ENCODE measurements at places on chromosomes 12 and 14. TPM values are rescaled to one million over a fixed set of nuclear protein-coding genes. Genes with fewer than 3 reads are reported as not detected.

- DNase-seq: no peak
Measured at GRCh38 chr12:2553388-2554126, 241.2 kb upstream of the FKBP4 start.

DNA sequence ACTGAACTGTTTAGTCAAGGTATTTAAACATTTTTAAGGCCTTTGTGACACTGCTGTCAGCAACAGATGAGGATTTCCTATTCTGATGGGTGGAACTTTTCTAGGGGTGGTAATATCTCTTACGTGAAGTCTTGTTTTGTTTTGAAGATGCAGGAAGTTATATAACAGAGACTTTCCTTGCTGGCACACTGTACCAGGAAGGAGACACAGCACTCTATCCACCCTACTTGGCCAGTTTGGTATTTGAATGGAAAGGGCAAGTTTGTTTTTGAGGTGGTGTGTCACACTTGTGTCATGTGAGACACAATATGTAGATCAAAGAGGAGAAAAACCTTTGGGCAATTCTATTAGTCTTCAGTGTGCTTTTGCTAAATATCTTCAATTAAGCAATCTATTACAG lies 51.6 kb upstream of the SRP54 start:
- DNase-seq: no peak

DNA sequence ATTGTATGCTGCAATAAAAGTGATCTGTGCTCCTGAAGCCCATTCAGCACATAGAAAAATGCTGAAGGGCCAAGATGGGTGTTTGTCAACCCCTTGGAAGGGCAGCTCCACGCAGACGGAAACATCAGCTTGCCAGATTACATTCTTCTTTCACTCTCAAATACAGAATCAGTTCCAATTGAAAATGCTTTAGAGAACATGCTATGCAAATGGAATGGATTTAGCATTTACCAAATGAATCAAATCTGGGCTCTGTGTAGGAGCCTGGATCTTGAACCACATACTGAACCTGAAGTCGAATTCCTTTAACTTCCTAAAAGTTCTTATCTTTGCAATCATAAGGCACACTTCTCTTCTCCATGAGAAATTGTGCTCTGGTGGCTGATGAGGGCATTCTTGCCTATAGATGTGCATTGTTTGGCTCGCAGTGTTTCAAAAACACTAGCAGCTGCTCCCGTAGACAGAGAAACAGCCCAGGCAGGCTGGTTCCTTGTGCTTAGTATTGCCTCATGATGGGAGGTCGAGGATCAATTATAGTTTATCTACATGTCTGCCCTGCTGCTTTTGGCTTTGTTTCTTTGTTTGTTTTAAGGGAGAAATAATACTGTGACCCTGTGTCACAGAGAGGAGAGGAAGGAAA lies 489.8 kb upstream of the FLRT2 start:
- no peak for DNase-seq

- DNase-seq: no peak
Measured at GRCh38 chr14:52005625-52006024, 16.3 kb downstream of the RTRAF start.

- DNase-seq: peak; percentile 93
Measured at GRCh38 chr12:1611803-1612572, 17.0 kb upstream of the WNT5B start.

- no peak for DNase-seq
Measured at GRCh38 chr14:38297681-38298080, 41.8 kb upstream of the CLEC14A start.

DNA sequence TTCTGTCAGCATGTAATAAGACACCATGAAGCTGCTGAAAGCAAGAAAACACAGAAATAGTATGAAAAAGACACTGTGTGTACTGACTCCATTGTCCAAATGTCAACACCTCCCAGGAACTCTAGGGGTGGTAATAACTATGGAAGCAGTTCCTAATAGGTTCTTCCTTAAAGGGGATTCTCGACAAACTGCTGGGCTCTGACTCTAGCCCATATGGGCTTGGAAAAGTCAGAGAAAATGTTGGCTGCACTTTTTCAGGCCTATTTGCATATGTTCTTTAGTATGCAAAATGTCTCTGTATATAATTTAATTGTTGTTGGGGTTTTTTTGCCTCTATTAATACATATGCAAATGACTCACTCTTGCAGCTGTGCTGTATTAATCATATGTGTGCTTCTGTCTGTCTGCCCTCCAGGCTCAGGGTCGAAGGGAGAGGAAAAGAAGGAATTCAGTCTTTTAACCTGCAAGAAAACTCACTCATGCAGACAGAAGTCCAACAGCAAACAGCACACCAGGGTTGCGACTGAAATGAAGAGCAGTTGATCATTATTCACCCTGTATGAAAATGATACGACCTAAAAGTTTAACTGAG lies 317.6 kb downstream of the SOX5 start:
- DNase-seq: no peak

DNA sequence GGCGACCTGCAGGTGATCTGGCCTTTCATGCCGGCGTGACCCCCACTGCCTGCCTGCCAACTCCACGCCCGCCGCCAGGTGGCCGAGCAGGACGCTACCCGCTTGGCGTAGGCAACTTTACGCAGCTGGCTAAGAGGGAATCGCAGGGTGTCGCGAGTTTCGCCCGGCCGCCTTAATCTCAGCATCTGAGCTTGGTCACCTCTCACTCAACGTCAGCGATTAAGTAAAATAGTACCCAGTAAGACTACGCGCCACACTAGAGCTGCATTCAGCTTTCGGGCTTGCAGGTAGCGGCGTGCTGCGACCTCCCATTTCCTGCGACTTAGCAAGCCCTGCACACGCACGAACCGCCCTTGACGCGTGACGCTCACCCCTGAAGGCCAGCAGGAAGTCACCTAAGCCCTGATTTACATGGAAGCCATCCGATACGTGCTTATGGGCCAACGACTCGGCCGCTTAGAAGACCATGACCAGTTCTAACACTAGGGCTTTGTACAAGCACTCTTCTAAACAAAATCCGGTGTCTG lies 33.2 kb downstream of the WBP11 start:
- DNase-seq: no peak

Gene WNT1
- polyA plus RNA-seq: not detected

DNA sequence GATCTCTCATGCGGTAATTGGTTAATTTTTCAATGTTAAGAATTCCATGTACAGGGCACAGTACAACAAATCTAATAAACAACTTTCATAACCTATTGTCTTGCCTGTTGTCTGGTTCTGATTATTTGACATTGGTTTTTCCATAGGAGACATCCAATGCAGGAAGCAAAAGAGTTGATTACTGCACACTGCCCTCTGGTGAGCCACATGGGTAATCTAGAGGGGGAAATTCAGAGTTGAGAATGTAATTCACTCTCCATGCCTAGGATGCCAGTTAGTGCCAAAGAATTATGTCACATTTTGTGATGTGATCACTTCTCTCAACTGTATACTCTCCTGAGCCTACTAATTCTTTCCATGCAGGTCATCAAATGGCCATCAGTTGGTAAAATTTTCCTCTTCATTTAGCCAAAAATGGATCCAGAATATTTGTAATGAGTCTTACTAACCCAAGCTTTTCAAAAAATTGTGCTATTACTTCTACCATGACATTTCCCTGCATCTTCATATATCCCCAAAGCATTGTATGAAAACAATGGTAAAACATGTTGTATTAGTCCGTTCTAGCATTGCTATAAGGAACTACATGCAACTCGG lies 17.7 kb upstream of the CCDC91 start:
- no peak for DNase-seq

Gene PZP
- not detected for polyA plus RNA-seq

DNA sequence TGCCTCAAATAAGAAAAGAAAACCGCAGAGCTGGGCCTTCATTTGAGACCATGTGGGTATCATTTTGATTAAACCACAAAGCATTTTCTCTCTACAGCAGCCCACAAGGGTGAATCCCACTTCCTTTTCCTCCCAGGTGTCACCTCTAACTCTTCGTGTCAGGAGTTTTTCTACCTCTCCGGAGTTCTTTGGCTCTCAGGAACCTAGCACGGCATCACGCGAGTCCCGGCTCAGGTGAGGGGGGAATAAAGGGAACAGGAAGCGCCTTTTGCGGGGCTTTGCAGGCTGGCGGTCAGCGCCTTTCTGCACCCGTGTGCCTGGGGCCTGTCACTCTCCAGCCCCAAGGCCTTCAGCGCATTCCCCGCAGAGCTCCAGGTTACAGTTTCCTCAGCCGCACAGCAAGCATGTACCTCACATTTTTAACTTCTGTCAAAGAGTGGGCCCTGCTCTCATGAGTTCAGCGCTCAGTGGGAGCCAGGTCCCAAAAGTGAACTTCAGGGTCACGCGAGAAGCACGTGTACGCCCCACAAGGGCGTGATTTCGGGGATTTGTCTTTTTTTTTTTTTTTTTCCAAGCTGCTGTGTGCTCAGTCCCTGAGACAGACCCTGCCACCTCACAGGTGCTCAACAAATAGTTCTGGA lies 740 bp upstream of the PRPF40B start:
- DNase-seq: no peak

Gene SIX4
- polyA plus RNA-seq: 4.7 TPM

DNA sequence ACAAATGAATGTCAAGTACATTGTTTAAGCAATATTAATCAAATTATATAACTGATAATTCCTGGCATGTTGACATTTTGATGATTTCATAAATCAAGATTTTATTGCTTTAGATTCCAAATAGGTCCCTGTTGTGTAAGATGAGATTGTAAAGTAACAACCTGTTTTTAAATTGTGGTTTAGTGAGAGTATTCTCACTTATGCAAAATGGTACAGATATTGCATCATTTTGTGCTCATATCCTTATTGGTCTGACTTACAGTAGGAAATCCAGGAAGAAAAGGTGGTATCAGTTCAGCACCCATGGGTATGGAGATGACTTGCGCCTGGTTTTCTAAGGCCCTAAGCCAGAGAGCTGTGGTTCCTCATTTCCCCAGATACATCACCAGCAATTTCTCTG lies 165.5 kb downstream of the KIF21A start:
- DNase-seq: no peak

DNA sequence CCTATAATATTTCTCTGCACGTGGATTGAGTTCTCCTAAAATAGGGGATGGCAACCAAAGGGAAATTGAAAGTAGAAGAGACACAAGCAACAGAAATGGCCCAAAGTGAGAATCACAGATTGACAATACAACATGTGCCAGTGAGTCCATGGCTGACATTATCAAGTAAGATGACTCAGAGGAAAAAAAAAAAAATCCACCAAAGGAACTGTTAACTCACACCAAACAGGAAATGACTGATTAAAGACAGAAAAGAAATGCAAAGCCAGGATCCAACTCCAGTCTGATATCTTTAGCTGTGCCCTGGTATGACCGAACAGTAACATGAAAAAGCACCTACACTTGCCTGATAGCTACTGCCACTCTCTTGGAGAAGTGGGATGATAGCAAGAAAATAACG lies 485.0 kb downstream of the PRKD1 start:
- peak; percentile 8 for DNase-seq

Gene CBLN3
- 8.6 TPM for polyA plus RNA-seq

GRCh38 chr12:44247588-44247987 lies 411.7 kb downstream of the TMEM117 start:
- no peak for DNase-seq

GRCh38 chr12:103571286-103571685 lies 15.8 kb upstream of the STAB2 start:
- DNase-seq: no peak

DNA sequence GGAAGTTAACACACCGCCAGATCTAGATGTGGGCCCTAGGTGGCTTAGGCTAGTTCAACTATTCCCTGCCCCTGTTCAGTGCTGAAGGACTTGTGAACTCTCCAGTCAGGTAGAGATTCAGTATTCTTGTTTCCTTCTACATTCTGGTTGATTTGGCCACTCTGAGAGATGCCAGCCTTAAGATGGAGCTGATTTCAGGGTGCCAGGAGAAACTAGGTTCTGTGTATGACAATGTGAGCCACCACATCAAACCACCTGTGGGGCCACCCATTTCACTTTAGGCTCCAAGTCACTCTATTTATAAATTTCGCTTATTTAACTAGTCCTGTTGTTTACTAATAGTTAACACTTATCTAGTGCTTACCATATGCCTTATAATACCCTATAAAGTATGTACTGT lies 26.0 kb downstream of the FRMD6 start:
- no peak for DNase-seq

Gene MAP3K12
- 43.9 TPM for polyA plus RNA-seq

- DNase-seq: peak; percentile 87
Measured at GRCh38 chr12:6613776-6614512, 6.8 kb upstream of the CHD4 start.

Measured in BJ (cell line).